ENCODE measurements at places on chromosomes 5 and 9.

GRCh38 chr9:84811072-84811750 is 141.7 kb downstream of the NTRK2 start:
- DNase-seq = no peak

GRCh38 chr5:33675958-33676464 is 215.8 kb downstream of the ADAMTS12 start:
- no peak for DNase-seq

DNA sequence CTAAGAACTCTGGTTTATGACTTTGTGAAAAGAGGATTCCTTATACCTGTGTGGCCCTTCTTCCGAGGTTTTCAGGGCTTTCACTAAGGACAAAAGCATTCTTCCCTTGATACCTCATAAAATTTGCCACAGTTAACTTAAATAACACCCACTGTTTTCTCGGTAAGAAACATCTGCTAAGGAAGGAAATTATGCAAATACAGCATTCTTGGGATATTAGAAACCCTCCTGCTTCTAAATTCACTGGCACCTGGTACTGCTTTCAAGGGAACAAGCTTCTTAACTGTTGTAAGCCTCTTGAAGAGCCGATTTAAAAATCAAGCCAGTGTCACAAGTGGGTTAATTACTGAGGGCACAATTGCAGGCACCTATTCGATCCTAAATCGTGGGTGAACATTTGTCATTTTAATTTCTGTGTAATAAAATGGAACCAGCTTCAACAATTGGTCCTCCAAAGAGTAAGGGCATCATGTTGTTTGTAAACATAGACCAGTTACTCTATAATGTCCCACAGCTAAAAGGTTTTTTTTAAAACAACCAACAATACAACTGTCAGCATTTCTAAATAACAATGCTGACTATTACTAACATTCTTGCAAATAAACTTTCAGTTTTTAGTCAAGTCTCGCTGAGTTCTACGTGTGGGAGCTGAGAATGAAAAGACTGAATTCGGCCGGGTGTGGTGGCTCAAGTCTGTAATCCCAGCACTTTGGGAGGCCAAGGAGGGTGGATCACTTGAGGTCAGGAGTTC is 26.6 kb downstream of the AK3 start:
- no peak for DNase-seq

DNA sequence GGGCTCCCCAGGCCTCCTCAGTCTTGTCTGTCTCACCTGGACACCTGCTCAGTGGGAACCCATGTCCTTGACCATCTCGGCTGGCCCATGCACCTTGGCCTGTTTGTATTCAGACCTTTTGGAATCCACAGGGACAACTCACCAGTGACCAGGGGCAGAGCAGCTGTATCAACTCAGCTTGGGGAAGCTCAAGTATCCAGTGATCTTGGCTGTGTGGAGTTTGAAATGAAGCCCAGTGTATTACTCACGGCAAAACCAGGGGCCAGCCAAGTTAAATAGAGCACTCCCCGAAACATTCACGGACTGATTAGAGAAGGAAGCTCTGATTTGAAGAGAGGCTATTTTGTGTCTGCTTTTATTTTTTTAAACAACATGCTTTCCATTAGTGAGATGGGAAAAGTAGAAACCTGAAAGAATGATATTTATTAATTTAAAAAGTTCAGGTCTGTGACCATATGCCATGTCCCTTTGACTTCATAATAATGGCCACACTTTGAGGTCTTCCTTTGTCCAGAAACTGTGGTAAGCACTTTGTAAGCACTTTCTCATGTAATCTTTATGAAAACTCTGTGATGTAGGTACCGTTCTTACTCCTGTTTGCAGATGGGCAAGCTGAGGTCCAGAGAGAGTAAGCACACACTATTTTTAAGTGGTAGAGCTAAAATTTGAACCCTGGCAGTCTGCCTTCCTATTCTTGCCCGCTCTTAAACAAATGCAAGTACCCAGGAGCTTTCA is 656.5 kb downstream of the BNC2 start:
- DNase-seq = no peak

GRCh38 chr5:10737880-10738279 is 23.2 kb downstream of the DAP start:
- DNase-seq = no peak

DNA sequence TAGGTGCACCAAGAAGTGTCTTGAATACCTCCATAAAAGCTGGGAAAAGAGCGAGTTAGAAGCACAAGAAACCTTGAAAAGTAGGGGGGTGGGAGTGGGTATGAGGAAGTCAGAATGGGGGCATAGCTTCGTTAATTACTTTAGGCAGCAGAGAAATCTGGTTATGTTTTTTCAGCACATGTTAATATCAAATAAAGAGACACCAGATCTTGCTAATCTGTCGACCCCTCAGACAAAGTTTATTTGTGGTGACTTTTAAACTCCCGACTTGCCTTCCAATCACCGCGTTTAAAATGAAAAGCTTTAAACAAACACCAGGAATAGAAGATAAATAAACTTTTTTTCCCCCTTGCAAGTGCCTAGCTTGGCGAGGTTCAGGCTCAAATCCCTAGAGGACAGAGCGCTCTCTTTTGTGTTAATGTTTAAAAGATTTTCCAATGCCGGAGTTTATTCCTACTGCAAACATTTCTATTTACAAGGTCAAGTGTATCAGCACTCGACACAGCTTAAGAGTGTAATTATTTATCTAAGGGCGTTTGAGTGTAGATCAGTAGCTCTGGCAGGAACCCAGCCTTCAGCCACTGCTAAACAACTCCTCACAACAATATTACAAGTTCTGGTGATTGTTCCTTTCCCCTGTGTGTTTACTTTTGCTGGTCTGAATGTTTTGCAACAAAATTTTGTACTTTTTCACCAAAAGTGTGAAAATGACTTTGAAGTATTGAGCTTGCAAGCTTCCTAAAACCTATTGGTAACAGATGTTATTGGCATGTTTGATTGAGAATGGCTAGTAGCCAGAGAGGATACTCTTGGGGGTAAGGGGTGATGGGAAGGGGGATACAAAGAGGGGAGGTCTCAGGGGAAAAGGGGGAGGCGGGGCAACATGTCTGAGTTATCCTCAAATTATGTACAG is 3.8 kb downstream of the GAS1 start:
- DNase-seq = no peak

DNA sequence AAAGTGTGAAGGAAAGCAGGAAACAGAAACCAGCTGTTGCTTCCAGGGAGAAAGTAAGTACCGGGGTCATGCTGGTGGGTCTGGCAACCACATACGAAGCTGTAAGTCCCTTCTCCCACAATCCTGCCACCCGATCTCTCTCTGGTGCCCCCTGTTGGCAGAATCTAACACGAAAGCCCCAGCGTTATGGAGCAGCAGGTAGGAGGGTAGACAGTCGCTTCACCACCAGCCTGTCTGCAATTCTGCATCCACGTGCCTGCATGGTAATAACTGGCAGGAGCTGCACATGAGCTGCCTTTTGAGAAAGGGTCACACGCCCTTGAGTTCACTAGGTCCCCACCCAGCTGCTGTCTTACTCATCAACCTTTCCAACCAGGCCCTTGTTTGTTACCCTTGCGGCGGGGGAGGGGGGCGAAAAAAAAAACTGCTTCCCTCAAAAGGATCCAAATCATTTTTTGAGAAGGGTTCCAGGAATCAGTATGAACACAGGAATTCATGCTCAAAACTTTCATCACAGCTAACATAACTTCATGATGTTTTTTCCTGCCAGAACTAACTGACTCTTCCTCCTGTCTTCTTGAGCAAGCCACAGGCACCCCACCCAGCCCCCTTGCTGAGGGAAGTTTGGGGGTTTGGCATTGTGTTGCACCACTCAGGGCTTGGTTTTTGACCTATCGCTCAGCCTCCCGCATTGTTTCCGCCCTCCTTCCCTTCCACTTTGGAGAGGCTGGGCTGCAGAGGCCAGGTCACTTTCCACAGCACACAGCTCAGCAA is 19.6 kb upstream of the TMEM252 start:
- DNase-seq = peak; percentile 73

DNA sequence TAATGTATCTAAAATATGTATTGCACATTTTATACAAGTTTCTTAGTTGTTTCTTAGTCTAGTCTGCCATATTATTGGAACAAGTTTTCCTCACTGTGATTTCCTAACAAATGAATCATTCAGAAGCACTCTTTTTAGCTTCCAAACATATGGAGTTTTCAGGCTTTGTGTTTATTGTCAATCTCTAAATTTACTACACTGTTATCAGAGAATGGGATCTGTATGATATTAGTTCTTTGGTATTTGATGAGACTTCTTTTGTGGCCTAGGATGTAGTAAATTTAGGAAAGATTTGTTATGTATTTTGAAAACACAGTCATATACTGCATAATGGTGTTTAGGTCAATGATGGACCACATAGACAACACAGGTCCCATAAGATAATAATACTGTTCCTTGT is 25.7 kb downstream of the SREK1IP1 start:
- DNase-seq = no peak

DNA sequence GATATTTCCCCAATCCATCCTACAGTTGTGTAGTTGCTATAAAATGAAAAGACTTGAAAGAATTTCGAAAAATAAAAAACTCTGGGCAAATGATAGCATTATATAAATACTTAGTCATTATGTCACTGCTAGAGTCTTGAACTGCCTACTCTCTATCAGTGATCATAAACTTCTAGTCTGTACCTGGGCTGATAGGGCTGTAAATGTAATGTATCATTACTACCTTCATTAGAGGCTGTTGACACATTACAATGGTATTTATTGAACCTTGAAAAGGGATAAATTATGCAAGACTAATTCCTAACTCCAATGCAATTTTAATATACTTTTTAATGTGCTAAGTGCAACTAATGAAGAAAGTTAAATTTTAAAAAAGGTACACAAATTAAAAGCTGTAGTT is 214.1 kb upstream of the EFNA5 start:
- DNase-seq = no peak

DNA sequence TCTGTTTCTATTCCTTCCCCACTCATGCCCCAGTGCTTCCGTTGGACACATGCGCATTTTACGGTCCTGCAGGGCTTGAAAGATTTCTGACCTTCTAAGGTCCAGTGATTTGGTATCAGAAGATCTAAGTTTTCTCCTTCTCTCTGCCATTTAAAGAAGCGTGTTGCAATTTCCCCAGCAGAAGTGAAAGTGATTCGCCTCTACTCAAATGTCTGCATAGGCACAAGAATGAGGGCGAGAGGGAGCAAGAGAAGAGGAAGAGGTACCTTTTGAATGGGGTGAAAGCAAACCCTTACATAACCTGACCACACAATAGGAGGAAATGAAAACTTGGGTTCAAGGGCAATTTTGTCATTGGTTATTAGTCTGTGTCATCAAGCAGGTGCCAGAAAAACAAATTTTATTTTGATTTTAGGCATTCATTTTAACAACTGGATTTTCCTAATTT is 31.7 kb upstream of the NR3C1 start:
- DNase-seq = no peak

- DNase-seq = no peak
These were observed 3.4 kb upstream of the DCTN4 start for GRCh38 chr5:150762211-150762610.

GRCh38 chr9:89470224-89470839 is 27.6 kb downstream of the SEMA4D start:
- no peak for DNase-seq

- no peak for DNase-seq
These were observed 87.6 kb downstream of the PIK3R1 start for GRCh38 chr5:68303038-68303738.

GRCh38 chr5:112208699-112209615 is 210.1 kb downstream of the EPB41L4A start:
- no peak for DNase-seq

DNA sequence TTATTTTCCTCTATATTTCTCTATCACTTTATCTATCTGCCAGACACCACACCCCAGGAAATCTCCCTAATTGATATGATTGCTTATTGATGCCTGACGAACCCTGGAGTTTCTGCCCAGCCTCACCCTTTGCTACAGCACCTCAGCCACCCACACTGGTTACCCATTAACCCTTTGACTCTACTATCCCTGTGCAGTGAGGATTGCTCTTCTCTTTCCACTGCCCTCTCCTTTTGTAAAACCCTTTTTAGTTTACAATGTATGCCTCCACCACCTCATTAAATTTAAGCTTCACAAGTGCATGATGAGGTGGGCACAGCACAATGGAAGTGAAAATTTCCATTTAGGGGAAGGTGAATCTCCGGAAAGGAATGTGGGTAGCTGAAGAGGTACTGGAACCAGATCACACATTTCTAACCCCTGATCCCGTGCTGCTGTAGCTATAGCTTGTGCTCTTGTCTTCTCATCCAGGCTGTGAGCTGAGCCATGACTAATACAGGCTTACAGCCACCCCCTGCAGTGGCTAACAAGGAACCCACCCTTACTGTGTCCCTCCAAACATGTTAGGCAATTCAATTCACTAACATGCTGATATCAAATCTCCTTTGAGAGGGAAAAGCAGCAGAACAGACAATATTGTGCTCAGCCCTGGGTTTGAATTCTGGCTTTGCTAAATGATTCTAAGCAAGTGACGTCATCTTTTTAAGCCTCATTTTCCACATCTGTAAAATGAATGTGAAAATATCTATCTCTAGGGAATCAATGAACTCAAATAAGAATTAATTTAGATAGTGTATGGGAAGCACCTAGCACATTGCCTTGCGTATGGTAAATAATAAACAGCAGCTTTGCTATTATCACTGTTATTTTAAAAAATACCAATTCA is 186.9 kb upstream of the TRIM32 start:
- DNase-seq = no peak

DNA sequence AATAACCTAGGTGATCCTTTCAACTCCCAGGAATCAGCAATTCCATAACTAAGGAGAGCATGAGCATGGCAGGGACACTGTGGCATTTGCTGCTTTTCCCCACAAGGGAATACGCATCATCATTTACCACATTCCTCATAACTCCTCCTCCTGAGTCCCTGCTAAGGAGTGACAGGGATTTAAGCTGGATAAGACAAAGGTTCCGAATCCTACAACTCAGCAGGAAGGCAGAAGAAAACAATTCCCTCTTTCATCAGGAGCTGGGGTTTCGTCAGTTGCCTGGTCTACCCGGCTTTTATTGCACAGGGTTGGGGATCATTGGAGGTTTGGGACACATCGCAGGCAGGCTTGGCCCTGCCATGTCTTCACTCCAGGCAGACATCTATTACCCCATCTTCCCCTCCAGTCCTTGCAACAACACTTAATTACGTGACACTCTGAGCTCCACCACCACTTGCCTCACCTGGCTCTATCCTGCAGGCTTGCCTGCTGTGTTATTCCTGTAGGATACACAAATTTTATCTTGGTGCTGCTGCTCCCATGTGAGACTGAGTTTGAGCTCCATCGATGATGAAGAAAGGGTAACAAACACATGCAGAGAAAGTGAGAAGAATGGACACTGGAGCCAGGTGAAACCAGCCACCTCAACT is 563.0 kb upstream of the KLF4 start:
- no peak for DNase-seq

DNA sequence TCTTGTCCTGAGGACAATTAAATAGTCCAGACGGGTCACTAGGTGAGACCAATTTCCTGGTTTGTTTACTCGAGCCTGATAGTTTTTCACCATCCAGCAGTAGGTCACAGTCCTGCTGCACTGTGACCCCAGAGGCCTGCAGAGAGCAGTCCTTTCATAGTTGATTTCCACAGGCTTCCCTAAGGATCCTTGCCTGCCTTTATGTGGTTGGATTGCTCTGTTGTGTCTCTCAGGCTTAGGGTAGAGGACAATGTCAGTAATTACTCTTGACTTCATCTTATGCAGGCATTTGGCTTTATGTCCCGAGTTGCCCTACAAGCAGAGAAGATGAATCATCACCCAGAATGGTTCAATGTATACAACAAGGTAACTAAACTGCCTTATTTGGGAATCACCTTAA is 9.0 kb upstream of the CATSPER3 start:
- DNase-seq = no peak
